ENCODE measurements at places on chromosomes 4 and X. TPM values are rescaled to one million over a fixed set of nuclear protein-coding genes. Genes with fewer than 3 reads are reported as not detected.
A peak's percentile ranks its signal among the peaks of the same experiment; 100 is the strongest.

- DNase-seq: no peak
Measured at GRCh38 chr4:36312511-36312910, 31.1 kb downstream of the DTHD1 start.

GRCh38 chr4:185730387-185730786 lies 81.6 kb downstream of the SORBS2 start:
- DNase-seq: no peak

MAGEC2 gene
- not detected for total RNA-seq

TEX11 gene
- total RNA-seq: 0.28 TPM

TMSB15A gene
- total RNA-seq: not detected

GAGE12E gene
- not detected for total RNA-seq

DNA sequence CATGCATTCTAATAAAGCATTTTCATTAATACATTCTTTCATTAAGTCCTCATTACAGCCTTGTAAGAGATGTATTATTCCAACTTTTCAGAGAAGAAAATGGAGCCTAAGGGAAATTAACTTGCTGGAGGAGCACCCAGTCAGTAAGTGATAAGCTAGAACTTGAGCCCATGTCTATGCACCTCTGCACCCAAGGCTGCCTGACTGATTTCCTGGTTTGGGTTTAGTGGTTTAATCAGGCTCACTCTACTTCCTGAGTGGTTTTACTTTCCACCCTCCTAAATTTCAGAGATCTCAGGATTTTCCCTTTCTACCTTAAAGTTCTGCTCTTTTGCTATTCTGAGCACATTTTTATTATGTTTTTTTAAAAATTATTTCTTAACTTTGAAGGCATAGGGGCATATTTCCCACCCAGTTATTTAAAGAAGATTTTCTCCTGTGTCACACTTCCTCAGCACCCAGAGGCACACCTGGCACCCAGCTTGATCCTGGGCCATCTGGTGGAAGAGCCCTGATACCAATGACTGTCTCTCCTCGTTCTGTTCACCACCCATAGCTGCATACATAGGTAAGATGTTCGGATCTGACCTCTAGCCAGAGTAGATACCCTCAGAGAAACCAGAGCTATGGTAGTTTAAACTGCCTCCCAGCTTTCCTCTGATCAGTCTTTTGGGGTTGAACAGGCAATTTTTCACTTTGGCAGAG lies 10.4 kb downstream of the CORIN start:
- DNase-seq: no peak

C4orf54 gene
- total RNA-seq: 0.19 TPM

ADH1A gene
- 0.85 TPM for total RNA-seq

DNA sequence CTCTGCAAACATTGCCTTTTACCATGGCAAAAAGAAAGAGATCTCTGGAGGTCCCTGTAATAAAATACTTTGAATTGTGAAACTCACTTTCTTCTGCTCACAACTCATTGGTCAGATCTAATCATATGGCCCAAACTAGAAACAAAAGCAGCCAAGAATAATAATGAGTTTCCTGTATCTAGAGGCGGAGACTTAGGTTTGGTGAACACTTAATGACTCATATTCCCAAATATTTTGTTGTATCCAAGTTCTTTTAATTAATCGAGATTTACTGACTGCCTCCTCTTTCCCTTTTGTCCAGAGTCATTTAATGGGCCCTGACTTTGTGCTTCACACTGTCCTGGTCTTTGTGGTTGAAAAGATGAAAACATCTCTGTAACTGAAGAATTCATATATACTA lies 190.6 kb downstream of the CCSER1 start:
- peak; percentile 47 for DNase-seq

DNA sequence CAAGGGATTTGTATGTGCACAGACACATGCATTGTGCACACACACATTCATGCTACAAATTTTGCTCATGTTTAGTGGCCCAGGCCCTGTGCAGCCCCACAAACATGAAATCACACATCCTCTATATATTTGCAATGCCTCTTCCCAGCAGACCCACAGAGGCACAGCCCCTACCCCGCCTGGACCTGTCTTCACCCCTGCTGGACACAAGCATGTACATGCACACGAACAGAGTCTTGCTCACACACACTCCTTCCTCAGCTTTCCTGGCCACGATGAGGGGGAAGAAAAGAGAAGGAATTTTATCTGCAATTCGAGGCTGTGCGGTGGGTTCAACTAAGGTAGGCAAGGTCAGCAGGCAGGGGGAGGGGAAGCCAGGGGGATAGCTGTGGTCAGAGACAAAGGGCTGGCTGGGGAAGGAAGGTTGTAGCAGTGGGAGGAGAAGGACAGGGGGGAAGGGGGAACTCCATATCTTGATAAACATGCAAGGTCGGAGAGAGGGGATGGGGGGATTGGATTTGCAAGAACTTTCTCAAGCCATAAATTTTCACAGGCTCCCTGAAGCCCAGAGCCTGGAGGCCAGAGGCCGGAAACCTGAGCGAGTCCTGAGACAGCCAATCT lies 156.4 kb downstream of the EFNB1 start:
- DNase-seq: peak; percentile 35

GRCh38 chrX:135345107-135345589 lies 35.9 kb downstream of the ETDC start:
- peak; percentile 39 for DNase-seq

NPFFR2 gene
- not detected for total RNA-seq

KIAA0232 gene
- 39.9 TPM for total RNA-seq

- peak; percentile 17 for DNase-seq
Measured at GRCh38 chr4:142549726-142550463, 296.2 kb downstream of the INPP4B start.

GRCh38 chr4:53476232-53477037 lies 99.0 kb downstream of the FIP1L1 start:
- no peak for DNase-seq

- no peak for DNase-seq
Measured at GRCh38 chr4:174012135-174012885, 271.2 kb downstream of the FBXO8 start.

ADGRG2 gene
- 1.2 TPM for total RNA-seq

- no peak for DNase-seq
Measured at GRCh38 chr4:68700152-68700551, 29.7 kb upstream of the UGT2B15 start.

SMS gene
- total RNA-seq: 73.6 TPM

HSFX1 gene
- total RNA-seq: 0.98 TPM

DNA sequence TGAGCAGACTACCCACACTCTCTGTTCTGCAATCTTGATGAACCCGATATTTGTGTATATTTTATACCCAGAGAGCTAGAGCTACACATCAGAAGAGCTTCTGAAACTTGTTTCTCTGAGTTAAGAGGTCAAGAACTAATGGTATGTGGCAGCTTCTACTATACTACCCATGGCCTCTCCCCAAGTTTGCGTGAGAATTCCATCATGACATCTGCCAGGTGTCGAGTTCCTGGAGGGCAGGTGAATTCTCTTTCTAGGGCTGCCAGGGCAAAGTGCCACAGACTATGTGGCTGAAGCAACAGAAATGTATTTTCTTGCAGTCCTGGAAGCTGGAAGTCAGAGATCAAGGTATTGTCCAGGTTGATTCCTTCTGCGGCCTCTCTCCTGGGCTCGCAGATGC lies 4.4 kb downstream of the SORCS2 start:
- no peak for DNase-seq

DNA sequence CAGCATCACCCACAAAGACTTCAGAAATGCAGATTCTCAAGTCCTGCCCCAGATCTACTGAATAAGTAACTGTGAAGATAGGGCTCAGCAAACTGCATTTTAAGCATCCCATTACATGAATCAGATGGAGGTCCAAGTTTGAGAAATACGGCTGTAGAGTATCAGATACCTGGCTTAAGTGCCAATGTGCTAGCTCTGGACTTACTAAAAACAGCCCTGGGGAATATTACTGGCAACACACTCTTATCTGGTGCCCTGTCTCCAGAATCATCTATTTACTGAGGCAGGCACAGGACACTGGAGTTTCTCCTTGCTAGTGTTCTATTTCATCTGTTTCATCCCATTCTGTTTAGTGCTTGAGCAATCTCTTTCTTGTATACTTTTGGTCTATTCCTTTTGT lies 105.1 kb downstream of the SPOCK3 start:
- DNase-seq: no peak

GRCh38 chr4:24560868-24561368 lies 23.4 kb downstream of the DHX15 start:
- DNase-seq: no peak

CT45A8 gene
- total RNA-seq: not detected

SLC2A9 gene
- 47.6 TPM for total RNA-seq

- no peak for DNase-seq
Measured at GRCh38 chr4:105634402-105635080, 73.9 kb downstream of the INTS12 start.

GTPBP6 gene
- total RNA-seq: 50.1 TPM

GRCh38 chr4:56469489-56470210 lies 2.2 kb downstream of the SRP72 start:
- no peak for DNase-seq

GRCh38 chrX:46957297-46957696 lies 45.1 kb downstream of the JADE3 start:
- DNase-seq: no peak

- DNase-seq: no peak
Measured at GRCh38 chr4:139617702-139618490, 47.7 kb upstream of the MGST2 start.

FANCB gene
- total RNA-seq: 1.4 TPM

DNA sequence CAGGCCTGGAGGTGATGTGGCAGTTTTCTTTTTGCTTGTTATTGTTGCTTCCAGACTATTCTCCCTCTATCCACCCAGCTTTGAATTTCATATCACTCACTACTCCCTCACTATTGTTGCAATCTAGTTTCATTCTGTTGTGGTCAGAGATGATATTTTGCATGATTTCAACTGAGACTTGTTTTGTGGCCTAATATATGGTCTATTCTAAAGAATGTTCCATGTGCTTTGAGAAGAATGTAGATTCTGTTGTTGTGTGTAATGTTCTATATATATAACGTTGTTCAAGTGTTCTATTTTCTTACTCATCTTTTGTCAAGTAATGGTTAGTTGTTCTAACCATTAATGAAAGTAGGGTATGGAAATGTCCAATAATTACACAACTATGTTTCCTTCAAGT lies 59.0 kb downstream of the THOC2 start:
- DNase-seq: no peak

GRCh38 chr4:163108614-163109013 lies 58.1 kb downstream of the NAF1 start:
- DNase-seq: no peak

DNA sequence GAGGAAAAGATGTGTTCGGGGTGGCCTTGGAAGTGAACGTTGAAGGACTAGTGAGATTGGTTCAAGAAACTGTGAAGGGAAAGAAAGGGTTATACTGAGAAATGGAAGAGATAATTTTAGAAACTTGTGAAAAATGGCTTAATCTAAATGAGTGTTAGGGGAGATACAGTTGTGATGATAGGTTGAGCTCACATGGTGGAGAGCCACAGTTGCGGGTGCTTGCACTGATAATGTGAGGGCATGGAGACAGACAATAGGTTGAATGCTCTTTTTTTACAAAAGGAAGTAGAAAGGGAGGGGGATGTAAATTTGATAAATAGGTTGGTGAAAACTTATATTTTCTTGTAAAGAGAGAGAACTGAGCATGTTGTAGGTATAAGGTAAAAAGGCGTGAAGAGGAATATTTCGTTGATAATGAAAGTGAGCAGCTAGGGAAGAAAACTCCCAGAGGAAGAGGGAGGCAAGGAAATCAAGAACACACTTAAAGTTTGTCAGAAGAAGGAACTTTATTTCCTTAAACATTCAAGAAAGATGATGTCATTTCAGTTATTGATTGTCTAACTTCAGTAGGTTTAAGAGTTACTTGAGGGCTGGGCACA lies 8.2 kb downstream of the AREG start:
- no peak for DNase-seq

- no peak for DNase-seq
Measured at GRCh38 chr4:186606591-186606992, 51.2 kb upstream of the MTNR1A start.

DNA sequence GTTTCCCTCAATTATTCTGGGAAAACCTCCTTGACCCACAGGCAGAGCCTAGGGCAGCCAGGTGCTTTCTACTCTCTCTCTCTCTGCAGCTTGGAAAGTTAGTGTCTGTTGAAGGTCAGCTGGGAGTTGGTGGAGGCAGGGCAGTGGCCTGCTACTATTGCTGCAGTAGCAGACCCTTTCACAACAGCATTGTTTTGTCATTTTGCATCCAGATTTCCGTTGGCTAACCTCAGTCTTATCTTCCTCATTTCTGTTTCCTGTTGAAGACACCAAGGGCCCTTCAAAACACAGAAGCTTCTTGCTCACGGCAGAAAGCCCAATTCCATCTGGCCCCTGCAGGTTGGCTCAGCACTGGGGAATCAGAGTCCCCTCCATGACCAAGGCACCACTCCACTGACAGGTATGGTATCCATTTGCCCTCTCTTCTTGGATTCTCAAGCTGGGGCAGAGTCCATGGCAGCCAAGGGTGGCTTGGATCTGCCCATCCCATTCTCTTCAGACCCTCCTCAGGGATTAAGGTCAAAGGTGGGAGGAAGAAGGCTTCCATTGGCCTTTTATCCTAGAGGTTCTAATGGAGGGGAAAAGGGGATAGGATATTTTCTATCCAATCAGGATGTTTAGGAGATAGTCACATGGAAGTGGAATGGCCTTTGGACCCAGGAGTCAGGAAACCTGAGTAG lies 24.6 kb downstream of the VSIG4 start:
- no peak for DNase-seq

CSN2 gene
- total RNA-seq: not detected

- peak; percentile 29 for DNase-seq
Measured at GRCh38 chrX:49308604-49309269, 5.3 kb downstream of the GAGE10 start.

- DNase-seq: no peak
Measured at GRCh38 chrX:2875798-2876399, 47.2 kb downstream of the GYG2 start.

DCAF12L2 gene
- 0.41 TPM for total RNA-seq

GRCh38 chr4:30413915-30414314 lies 306.3 kb upstream of the PCDH7 start:
- DNase-seq: no peak

DNA sequence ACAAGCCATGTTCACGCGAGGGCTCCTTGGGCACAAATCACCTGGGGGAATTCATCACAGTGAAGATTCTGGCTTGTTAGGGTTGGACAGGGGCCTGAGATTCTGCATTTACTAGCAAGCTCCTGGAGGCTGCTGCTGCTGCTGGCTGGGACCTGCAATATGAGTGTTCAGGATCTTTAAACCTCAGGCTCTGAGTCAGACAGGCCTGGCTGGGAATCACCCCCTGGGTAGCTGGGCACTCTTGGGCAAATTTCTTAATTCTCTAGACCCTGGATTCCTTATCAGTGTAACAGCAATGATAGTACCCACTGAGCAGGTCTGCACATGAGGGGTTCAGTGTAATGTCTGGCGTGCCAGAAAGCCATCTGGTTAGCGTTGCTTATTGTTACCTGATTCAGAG lies 101.5 kb downstream of the DHX15 start:
- DNase-seq: no peak

All from kidney (tissue), 22 donors.